Brain pericyte (primary cell): ENCODE measurements at places on chromosomes 5 and 9.

DNA sequence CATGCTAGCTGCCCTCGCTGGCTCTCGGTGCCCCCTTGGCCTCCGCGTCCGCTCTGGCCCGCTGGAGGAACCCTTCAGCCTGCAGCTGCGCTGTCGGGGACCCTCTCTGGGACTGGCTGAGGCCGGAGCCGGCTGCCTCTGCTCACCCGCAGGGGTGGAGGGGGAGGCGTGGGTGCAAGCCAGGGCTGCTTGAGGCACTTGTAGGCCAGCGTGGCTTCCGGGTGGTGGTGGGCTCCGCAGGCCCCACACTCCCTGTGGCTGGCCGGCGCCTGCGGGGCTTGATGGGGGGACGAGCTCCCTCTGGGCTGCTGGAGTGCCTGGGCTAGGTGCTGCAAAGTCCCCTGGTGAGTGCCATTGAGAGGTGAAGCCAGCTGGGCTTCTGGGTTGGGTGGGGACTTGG lies 429.6 kb downstream of the LRRC70 start:
- DNase-seq, result no peak

GRCh38 chr5:147522435-147522834 lies 12.6 kb upstream of the DPYSL3 start:
- no peak for DNase-seq

DNA sequence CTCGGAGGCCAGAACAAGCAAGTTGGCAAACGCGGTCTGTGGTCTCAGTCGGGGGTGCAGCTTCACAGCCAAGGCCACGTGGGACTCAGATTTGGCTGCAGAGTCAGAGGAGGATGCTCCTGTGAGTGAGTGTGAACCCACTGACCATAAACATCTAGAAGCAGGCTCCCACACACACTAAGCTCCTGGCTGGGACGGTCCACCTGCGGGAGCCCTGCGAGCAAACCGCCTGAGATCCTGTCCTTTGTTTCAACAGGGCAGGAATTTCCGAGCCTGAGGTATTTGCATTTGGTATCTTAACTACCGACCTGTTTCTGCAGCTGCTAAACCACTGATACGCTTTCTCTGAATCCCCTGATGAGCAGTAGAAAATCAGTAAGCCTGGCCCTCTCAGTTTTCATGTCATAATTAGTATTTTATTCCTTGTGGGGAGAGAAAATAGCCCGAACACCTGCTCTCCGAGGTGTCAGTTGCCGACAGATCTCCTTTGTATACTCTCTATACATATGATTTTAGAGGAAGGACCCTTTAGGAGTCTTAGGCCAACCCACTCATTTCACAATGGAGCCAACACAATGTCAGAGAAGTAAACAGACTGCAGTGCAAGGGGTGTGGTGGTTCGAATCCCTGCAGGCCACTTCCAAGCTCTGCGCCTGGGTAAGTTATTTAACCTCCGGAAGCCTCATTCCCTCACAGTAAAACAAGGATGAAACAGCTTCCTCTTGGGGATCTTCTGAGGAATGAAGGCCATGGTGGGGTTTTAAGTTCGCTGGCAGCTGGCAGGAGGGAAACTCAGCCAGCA lies 40.9 kb upstream of the PWWP2A start:
- peak; percentile 52 for DNase-seq

GRCh38 chr5:157177953-157178352 lies 2.7 kb upstream of the ITK start:
- no peak for DNase-seq

- DNase-seq, result peak; percentile 86
Observed at GRCh38 chr9:12813960-12814876, 39.4 kb downstream of the LURAP1L start.

DNA sequence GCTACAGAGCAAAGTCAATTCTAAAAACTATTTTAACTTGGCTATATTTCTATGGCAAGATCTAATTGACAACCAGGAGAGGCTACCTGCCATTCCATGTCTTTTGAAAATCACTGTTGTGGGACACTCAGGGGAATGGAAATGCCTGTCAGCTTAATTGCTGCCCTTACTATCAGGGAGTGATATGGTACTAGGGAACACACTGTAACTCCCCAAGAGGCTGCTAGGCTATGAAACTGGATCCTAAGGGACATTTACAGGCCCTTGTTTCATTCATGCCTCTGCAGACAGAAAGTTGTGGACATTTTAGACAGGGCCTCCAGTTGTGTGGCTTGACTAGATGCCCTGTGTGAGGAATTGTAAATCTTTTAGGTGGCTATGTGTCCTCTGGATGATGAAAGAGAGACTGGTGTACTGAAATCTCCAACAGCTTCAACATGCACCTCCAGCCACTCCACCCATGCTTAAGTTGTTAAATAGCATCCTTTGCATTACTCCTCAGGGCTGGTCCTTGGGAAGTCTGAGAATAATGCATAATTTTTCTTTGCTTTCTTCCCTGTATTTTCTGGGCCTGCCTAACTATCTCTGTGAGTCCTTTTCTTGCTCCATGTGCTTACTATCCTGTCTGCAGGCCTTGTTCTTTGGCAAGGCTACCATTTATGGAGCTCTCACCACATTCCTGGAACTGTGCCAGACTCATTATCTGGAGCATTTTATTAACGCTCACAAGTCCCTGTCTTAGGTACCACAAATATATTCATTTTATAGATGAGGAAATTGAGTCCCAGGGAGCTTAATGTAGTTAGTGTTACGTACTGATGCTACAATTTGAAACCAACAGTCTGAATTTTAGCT lies 3.2 kb downstream of the MROH2B start:
- no peak for DNase-seq

GRCh38 chr9:33288828-33289483 lies 1.4 kb upstream of the NFX1 start:
- DNase-seq, result no peak

- DNase-seq, result no peak
Observed at GRCh38 chr5:6201631-6202030, 176.7 kb downstream of the MED10 start.
